ENCODE measurements at places on chromosomes 2 and 18.

- no peak for DNase-seq
These were observed 83.9 kb downstream of the PDK1 start for GRCh38 chr2:172639823-172640222.

DNA sequence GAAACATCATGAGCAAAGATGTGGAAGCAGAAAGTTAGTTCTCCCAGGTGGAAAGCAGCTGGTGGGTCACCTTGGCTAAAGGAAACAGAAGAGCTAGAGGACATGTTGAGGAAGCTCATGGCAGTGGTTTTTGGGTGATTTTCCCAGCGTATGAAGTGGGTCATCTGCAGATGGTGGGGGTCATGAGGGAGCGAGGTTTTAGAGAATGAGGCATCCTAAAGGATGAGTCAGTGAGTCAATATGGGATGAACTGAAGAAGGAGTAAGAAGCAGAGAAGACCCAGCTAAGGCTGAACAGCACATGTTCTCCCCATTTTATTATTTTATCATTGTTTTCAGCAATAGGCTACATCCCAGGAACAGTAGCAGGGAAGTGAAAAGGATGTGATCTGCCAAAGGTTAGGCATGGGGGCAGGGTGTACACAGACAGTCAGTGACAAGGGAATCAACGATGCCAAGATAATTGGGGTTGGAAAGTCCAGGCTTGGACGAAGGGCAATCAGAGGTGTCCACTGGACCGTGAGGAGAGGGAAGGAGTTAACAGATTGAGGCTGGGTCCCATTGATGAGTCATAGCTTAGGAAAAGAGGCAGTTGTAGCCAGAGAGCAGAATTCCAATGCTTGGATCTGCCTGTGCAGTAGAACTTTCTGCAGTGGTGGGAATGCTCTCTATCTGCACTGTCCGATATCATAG lies 289.3 kb upstream of the RAB12 start:
- no peak for DNase-seq

DNA sequence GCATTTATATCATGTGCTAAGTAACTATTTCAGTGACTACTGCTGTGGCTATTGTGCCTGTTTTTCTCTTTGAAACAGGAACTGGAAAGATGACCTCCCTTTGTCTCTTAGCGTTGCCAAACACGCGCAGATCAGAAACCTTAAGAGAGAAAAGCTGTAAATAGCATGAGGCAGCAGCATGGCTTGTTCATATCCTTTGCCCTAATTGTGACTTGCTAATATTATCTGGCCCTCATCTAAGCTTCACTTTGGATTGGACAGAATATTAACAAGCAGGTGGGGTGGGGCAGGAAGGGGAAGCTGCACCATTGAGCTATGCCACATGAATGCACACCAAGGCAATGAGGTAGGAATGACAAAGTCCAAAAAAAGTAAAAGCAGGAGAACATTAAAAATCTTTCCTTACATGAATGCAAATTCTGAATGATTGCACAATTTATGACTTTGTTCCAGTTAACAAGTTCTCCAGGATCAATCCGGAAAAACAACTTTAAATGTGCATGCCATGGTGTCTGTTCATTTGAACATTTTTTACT lies 128.4 kb downstream of the IRS1 start:
- DNase-seq, result no peak

GRCh38 chr2:36395866-36396265 lies 40.3 kb downstream of the CRIM1 start:
- DNase-seq, result no peak

- no peak for DNase-seq
These were observed 37.3 kb downstream of the PAX3 start for GRCh38 chr2:222261504-222261903.
